ENCODE measurements at places on chromosomes 16 and 17. TPM values are rescaled to one million over a fixed set of nuclear protein-coding genes. Genes with fewer than 3 reads are reported as not detected.

- DNase-seq: no peak
These were observed 69.8 kb downstream of the SHISA9 start for GRCh38 chr16:12971241-12971640.

- no peak for DNase-seq
These were observed 665 bp upstream of the MT1M start for GRCh38 chr16:56631832-56632155.

DNA sequence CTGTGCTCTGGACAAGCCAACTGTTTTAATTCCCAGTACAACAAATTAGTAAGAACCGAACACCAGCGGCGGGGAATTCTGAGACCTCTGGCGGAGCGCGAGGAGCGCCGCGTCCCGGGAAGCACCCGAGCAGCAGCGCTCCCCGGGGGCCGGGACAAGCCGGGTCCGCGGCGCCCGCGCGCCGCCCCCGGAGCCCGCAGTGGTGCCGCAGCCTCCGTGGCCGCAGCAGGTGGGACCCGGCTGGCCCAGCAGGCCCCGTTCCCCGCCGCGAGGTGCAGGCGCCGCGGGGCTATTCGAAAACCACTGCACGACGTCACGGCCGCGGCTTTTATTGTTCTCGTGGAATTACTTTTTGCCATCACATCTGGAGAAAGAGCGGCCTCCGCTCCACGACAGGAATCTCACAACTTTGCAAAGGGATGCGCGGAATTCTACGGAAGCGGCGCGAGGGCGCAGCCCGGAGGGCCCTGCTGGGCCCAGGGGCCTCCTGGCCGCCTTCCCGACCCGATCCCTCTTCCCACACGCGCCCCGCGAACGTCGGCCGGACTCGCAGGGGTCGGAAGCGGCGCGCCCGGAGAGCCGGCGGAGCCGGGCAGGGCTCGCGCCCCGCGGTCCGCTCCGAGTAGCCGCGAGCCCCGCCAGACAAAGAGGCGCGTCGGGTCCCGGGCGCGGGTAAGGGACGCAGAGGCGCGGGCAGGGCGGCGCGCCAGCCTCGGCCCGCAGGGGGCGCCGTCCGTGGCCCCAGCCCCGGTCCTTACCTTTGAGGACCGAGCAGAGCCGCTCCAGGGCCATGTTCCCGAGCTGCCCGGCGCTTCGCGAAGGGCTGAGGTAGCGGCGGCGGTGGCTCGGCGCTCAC lies 696 bp downstream of the NETO2 start:
- DNase-seq: peak; percentile 89

DNA sequence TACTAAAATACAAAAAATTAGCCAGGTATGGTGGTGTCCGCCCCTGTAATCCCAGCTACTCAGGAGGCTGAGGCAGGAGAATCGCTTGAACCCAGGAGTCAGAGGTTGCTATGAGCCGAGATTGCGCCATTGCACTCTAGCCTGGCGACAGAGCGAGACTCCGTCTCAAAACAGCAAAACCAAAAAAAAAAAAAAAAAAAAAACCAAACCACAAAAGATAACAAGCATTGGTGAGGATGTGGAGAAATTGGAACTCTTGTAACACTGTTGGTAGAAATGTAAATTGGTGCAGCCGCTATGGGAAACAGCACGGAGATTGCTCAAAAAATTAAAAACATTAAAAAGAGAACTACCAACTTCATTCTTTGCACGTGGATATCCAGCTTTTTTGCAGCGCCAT lies 119.4 kb downstream of the OR1D5 start:
- DNase-seq: no peak

GRCh38 chr16:56945847-56946527 lies 14.0 kb downstream of the HERPUD1 start:
- DNase-seq: no peak

DNA sequence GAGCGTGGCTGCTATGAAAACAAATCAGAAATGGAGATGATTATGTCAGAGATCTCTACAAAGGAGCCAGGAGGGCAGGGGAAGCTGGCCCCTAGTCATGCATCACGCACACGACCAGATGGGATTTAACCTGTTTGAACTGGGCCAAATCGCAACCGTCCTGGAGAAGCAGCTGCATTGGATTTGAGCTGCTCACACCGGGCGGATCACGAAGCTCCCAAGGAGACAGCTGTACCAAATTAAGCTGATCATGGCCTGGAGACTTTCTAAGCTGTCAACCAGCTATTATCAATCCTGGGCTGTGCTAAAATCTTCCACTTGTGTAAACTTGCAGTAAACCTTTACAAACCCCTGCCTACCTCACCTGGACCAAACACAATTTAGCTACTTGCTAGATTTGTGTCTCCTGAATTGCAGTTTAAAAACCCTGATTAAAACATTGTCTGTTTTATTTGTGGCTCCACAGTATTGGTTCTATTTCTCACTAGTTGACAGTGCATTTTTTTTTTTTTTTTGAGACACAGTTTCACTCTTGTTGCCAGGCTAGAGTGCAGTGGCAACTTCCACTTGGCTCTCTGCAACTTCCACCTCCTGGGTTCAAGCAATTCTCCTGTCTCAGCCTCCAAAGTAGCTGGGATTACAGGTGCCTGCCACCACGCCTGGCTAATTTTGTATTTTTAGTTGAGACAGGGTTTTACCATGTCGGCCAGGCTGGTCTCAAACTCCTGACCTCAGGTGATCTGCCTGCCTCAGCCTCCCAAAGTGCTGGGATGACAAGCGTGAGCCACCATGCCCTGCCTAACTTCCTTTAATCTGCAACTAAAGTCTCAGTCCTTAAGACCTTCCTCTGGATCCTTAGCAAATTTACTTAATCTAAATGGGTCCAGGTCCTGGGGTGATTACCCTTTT lies 98.3 kb upstream of the GRIN2A start:
- DNase-seq: no peak

DNA sequence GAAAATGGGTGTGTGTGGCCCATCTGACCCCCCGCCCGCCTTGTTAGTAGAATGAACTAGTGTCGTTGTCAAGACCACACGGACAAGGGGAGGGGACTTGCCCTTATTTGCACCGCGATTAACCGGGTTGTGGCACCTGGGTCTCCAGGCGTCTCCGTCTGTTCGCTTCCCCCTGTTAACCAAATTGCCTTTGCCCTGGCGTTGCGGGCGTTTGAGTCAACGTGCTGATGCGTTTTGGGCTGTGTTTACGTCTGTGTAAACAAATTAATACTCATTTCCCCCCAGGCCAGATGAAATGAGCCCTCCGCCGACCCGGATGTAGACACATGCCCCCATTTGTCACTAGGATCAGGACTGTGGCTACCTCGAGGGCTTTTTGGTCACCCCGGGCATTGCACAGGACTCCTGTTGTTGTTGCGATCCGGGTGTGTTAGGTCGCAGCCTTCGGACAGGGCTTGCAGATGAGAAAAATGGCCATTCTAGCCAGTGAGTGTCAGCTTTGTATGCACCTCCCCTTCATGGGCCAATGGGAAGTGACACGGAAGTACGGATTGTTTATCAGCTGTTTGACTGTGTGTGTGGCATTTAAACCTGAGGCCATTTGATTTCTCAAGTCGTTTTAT lies 906 bp downstream of the RBL2 start:
- DNase-seq: peak; percentile 73

DNA sequence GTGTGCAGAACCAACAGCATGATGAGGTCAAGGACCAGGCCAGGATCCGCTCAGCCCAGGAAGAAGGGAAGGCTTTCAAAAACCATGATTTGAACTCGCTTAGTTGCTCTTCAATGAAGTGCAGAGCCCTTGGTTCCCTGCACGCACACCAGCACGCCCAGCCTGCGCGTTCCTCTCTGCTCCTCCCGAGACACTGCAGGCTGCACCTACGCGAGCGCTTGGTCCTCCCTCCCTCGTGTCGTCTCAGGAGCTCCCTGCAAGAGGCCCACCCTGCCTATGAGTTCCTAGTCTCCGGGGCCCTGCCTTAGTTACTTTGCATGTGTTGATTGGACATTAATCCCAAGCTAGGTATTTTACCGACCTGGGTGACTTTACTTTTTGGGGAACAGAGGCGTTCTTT lies 132.9 kb upstream of the TNRC6C start:
- DNase-seq: no peak

DNA sequence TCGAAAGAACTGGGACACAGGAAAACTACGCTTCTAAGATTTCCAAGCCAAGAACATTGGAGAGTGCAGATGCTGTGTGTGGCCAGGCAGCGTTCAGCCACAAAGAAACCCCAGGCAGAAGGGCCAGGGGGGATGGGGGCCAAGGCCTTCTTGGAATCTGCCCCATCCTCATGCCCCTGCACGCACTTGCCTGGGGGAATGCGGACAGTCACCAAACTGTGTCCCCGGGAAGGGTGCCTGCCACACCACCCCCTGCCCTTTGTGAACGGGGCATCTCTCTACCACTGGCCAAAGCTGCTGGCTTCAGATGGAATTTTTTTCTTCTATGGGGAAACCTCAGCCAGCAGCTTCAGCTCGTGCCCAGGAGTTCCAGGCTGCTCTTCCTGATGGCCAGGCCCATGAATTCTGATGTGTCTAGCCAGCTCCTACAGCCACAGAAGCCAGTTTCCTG lies 32.0 kb upstream of the DNAH17 start:
- no peak for DNase-seq

DNA sequence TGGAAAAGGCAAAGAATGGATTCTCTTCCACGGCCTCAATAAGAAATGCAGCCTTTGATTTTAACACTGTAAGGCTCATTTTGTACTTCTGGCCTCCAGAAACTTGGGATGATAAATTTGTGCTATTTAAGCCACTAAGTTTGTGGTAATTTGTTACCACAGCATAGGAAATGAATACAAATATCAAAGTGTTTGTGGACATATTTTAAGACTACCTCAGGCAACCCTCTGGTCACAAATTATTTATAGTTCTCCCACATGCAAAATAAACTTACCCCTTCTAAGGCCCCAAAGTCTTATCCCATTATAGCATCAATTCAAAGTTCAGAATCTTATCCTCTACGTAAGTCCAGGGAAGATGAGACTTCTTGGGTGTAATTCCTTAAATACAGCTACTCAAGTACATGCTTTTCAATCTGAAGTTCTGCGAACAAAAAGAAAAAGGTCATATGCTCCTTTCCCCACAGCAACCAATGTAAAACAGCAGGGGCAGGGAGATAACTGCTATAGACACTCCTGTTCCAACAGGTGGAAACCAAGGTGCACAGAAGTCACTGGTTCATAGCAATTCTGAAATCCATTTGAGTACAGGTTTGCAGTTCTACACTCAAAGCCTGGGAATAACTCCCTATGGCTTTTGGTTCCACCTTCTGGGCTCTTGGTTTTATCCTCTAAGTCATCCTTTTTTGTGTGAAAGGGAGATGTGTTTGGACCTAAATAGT lies 5.4 kb upstream of the EFCAB13 start:
- DNase-seq: no peak

DNA sequence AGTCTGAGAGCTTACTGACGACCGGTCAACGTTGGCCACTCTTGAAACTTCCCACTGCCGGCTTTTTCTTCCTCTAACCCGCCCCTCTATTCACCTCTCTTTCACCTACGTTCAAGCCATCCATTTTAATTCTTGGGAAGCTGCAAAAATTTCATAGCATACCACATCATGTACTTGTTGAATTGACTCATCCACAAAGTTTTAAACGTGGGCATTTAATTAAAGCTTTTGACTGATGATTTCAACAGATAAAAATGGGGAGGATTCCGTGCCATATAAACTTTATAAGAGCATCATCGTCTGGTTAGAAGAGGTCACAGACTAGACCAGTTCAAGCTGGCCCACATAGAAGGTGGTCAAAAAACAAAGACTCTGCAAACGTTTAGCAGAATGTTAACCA lies 22.5 kb downstream of the VPS53 start:
- no peak for DNase-seq

DNA sequence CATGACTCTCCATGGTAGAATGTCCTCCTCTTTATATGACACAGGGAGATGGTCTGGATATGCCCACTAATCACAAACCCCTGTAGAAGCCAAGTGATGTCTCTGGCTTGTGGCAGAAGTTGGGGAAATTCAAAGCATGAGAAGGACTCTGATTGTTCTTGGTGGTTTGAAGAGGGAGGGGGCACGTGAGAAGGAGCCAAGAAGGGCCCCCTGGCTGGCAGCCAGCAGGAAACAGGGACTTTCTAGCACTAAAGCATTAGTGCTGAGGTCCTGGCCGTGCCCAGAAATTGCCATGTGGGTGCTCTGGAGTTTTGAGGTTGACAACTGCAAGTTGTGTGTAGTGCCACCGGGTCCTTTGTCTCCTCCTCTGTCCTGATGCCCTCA lies 199.9 kb downstream of the LGALS9B start:
- DNase-seq: no peak

- DNase-seq: no peak
These were observed 29.4 kb downstream of the AP2B1 start for GRCh38 chr17:35616536-35616935.

DNA sequence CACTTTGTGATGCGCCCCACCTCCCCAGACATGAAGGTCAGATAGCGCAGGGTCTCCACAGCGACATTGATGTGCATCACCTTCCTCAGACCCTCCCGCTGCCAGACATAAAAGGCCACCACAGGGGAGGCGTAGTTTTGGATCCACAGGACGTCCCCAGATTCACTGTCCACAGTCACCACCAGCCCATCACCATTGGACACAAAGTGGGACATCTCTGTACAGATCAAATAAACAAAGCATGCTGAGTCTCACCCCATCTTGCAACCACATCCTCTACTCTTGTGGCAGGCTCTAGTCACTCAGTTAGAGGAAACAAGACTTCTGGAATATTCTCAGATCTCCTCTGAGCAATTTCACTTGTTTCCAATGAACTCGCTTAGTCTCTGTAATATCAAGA lies 46.3 kb upstream of the ICAM2 start:
- no peak for DNase-seq

DNA sequence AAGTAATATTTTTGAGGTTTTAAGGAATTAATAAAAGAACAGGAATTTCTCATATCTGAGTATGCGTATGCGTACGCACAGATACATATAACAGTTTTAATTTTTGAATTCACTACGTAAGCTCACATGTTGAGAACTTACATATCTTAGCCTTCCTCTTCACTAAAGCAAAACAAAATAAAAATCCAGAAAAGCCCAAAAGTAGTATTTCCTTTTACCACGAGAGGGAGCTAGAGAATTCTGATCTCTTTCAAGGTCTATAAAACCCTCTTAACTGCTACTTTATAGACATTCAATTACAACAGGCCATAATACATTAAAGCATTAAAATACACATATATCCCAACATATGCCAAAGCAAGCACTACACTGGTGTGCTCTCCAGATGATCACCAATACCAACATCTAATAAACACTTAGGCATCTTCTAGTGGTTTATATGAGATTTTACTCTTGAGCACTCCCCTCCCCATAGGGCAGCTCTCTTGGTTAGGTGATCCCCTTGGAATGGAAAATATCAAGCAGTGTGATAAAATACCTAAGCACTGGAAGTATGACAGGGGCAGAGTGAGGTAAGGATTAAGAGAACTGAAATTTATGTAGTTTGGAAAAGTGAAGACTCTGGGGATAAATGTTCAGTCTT lies 94.0 kb downstream of the SKAP1 start:
- peak; percentile 51 for DNase-seq

ANKRD40 gene
- total RNA-seq: 50.6 TPM

TBC1D16 gene
- 34.8 TPM for total RNA-seq

SLC13A2 gene
- not detected for total RNA-seq

TMED6 gene
- not detected for total RNA-seq

Measured in neural progenitor cell (in vitro differentiated cells).